Stimulated activated effector memory CD8-positive, alpha-beta T cell treated with anti-CD3 and anti-CD28 coated beads, Interleukin-12 subunit alpha, Interleukin-12 subunit beta, amount 100 ng/mL, for 72 hours (primary cell): ENCODE measurements at places on chromosomes 13 and 19.

- DNase-seq = no peak
Measured at GRCh38 chr19:19602136-19602712, 16.3 kb downstream of the PBX4 start.

- DNase-seq = no peak
Measured at GRCh38 chr19:29878973-29879654, 62.9 kb upstream of the URI1 start.

DNA sequence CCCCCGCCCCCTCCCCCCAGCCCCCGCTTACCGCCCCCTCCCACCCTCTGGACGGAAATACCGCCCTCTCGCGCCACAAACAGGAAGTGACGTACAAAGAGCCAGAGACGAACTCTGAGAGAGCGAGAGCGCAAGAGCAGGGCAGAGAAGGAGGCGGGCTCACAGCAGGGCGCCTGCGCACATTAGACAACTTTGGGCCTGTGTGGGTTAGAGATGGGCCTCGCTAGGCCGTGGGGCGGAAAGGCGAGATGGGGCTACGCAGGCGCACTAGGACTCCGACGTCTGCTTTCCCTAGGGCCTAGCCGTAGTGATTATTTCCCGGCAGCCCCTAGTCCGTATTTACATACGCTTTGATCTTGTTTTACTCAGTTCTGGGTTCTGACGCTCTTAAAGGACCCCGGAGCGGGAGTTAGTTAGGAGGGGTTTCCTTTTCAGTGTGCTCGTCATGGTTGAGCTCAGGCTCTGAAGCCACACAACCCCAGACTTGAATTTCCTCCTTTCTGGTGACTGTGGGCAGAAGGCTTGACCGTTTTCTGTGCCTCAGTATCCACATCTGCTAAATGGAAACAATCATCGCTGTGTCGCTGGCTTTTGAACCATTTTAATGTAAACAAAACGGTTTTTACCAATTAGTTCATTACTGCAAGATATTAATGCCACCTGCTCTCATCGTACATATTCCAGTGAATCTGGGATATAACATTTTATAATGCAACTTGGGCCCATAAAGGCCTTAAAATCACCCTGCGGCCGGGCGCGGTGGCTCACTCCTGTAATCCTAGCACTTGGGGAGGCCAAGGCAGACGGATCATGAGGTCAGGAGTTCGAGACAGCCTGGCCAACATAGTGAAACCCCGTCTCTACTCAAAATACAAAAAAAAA lies 449 bp upstream of the AKT2 start:
- peak; percentile 98 for DNase-seq

DNA sequence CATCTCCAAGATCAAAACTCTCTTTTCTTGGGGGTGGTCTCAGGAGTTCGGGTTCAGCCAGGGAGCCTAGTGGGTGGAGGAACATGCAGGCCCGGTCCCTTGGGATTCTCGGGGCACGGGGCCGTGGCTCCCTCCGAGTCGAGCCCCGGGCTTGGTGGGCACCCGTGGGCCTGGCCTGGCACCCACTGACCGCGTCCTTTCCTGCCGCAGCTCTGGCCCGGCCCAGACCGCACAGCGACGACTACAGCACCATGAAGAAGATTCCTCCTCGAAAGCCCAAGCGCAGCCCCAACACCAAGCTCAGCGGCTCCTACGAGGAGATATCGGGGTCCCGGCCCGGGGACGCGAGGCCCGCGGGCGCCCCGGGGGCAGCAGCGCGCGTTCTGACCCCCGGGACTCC lies 510.6 kb downstream of the MYO16 start:
- no peak for DNase-seq

- DNase-seq = no peak
Measured at GRCh38 chr19:15843203-15843893, 27.9 kb upstream of the OR10H1 start.

GRCh38 chr19:57719901-57720519 lies 7.4 kb downstream of the ZNF671 start:
- DNase-seq = no peak

GRCh38 chr19:54162241-54162805 lies 2.8 kb upstream of the LENG1 start:
- DNase-seq = peak; percentile 63

- no peak for DNase-seq
Measured at GRCh38 chr19:50626011-50626410, 13.7 kb downstream of the SYT3 start.

- no peak for DNase-seq
Measured at GRCh38 chr13:112819111-112819510, 129.3 kb downstream of the ATP11A start.

DNA sequence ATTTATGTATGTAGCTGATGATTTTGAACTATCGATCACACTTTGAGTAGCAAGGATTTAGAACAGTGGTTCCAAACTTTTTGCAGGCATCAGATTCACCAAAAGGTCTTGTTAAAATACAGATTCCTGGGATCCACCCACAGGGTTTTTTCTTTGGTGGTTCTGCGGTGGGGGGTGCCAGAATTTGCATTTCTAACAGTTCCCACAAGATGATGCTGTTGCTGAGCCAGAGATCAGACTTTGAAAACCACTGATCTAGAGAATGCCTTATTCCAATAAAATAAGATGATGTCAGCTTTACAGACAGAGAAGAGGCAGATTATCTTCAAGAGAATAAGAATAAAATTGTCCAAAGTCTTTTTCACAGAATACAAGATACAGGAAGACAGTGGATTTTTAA lies 80.9 kb upstream of the SHISA2 start:
- no peak for DNase-seq

DNA sequence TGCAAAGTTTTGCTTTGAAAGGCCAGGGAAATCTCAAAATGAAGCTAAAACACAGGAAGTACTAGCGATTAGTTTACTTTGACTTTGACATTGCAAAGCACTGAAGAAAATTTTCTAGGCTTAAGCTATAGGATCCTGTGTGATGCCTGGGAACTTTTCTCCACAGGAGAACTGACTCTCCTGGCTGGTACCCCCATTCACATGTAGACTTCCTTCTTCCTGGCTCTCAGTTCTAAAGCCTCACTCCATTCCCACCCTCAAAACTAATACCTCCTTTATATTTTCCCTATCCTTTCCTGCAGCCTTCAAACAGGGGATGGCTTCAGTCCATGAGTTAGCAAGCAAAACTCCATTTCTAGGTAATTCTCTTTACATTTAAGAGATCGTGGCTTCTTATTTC lies 189.5 kb downstream of the SLITRK1 start:
- DNase-seq = no peak

- DNase-seq = peak; percentile 20
Measured at GRCh38 chr19:31312009-31312676, 37.1 kb downstream of the TSHZ3 start.

- no peak for DNase-seq
Measured at GRCh38 chr13:30354493-30355383, 47.4 kb upstream of the KATNAL1 start.

DNA sequence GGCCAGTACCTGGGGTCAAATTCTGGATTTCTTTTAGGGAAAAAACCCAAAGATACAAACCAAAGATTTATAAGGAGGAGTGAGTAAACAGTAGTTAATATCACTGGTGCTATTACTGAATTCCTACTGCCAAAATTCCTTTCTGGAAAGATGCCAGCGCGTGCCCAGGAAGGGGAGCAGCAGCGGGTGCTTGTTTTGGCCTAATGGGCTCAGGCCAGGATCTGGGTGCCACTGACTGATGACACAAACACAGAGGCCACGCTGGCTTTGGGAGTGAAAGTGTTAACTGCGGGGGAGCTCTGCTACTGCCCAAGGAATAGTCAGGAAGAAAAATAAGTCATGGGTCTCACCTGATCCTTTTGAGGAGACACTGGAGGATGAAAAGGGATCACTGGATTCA lies 61.2 kb downstream of the KLF2 start:
- DNase-seq = no peak

DNA sequence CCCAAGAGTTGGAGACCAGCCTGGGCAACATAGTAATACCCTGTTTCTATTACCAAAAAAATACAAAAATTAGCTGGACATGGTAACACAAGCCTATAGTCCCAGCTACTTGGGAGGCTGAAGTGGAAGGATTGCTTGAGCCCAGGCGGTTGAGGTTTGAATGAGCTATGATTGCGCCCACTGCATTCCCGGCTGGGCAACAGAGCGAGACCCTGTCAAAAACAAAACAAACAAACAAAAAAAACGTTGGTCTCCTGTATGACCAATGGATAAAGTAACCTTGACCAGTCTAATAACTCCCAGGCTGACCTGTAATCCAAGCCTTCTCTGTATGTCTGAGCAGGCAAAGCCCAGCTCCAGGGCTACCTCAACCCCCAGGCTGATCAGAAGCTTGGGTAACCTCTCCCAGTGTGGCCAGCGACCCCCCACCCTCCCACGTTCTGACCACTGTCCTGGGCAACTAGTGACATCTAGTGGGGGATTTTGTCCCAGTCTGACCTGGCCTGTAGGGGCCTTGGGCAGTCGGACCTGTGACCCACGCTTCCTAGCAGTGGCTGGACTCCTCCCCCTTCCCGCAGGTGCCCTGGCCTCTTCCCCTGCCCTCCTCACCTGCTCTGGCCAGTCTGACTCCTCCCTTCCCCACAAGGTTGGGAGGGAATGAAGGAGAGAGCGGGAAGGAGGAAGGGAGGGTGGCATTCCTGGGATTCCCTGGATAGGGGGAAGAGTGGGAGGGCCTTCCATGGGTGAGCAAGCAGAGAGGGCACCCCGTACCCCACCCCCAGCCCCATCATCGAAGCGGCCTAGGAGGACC lies 1.0 kb upstream of the BCAM start:
- no peak for DNase-seq

- DNase-seq = no peak
Measured at GRCh38 chr13:51318015-51318414, 21.5 kb upstream of the SERPINE3 start.

DNA sequence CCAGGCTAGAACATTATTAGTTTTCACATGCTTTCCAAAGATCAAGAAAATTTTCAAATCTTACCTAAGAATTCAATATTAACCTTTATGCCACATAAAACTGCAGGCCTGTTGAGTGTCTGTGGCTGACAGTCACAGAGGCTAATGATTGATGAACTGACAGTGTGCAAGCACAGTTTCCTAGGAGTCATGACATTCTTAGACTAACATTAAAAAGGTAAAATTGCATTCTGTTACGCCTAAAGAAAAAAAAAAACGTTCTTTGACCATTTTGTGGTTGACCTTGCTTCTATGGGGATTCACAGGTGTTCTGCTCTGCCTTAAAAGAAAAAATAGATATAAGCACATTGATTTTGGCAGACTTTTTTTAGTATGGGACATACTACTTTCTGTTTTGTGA lies 1776.2 kb downstream of the PCDH9 start:
- DNase-seq = no peak

DNA sequence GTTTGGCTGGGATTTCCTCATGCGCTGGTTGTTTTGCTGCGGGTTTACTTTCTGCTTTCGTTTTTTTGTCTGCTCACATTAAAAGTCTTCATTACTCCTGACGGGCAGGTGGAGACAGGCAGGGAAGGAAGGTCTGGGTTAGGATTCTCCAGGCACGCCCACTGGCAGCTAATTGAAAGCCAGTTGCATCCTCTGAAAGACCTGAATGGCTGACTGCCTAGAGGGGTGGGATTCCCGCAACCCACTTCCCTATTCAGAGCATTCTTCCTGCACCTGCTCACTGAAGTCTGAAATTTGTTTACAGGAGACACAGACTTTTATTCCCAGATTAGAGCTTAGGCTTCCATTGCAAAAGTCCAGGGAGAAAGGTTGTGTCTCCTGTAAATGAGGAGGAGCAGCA lies 172.0 kb downstream of the UQCRFS1 start:
- DNase-seq = no peak

DNA sequence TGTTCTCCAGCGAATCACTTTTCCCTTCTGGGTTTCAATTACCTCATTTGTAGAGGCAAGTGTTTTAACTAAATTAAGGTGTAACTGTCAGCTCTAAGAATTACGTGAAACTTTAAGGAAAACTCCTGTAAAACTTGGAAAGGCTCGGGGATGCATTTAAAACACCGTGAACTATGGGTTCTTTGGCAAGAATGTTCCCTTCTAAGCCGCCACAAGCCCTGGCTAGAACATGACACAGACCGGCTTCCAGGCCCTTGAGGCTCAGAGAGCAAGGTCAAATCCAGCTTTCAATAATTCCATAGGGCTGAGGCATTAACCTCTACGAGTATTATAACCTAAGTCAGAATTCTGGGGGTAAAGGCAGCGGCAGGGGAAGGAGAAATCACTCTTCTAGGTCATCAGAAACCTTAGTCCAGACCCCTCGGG lies 685 bp downstream of the VWA8 start:
- no peak for DNase-seq

GRCh38 chr13:50884265-50884664 lies 25.3 kb upstream of the RNASEH2B start:
- no peak for DNase-seq

DNA sequence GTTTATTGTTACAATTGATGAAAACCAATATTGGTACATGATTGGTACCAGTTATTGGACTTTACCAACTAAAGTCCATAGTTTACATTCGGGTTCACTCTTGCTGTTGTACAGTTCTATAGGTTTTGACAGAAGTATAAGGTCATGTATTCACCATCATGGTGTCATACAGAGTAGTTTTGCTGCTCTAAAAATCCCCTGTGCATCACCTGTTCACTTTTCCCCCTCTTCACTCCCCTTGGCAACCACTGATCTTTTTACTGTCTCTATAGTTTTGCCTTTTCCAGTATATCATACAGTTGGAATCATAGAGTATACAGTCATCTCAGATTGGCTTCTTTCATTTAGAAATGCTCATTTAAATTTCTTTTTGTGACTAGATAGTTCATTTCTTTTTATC lies 51.2 kb upstream of the MED4 start:
- no peak for DNase-seq

DNA sequence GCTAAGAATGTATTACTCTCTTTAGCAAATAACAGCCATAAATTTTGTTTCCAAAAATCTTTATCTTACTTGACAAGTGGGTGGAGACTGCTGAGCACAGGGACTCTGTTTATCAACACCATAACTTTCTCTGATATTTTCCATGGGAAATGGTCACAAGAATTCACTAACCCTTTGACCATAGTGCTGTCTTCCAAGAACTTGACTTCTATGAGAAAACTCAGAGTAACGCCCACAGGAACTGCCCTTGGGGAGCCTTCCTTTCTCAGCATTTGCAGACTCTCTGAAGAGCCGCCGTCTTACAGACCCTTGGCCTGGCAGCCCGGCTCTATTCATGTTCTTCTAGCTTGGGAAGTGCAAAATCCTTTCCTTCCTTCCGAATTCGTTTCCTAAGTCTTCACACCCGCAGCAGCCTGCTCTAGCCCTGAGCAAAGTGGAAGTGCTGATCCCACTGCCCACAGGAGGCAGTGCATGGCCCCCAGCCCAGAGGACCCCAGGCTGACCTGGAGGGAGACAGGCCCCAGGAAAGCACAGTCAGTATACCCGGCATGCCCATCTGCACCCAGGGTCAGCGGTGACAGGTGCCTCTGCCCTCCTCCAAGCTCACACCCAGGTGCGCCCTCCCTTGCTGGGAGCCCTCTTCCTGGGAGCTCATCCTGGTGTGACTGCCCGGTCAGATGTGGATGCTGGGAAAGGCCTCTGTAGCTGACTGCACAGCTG lies 10.2 kb downstream of the GAS6 start:
- DNase-seq = no peak

GRCh38 chr13:49411353-49411752 lies 32.5 kb downstream of the CAB39L start:
- no peak for DNase-seq
